ENCODE measurements at places on chromosomes 5 and 9. TPM values are rescaled to one million over a fixed set of nuclear protein-coding genes. Genes with fewer than 3 reads are reported as not detected.

DNA sequence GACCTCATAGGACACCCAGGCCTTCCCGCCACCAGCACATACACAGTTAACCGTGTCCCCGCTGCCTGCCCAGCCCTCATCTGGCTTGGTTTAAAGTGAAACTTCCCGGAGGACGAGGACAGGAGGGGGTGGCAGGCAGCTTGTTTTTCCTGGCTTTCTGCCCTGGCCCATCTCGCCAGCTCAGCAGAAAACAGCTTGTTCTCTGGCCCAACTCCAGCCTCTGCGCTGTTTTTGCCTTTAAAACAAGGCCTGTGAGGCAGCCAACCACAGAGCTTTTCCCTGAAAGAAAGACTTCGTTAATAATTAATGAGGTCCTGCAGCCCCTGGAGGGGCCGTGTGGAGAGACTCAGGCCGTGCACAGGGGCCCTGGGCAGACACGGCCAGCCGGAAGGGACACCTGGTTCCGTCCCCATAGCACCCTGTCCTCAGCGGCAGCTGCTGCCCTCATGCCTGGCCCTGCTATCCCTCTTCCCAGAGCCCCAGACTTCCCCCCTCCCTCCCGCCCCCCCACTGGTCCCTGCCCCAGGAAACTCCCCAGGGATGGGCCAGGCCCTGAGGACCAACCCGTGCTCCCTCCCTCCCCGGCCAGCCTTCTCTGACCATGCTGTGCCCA is 108.7 kb downstream of the RXRA start:
- no peak for DNase-seq

Gene ARID3C
- 0.24 TPM for total RNA-seq

DNA sequence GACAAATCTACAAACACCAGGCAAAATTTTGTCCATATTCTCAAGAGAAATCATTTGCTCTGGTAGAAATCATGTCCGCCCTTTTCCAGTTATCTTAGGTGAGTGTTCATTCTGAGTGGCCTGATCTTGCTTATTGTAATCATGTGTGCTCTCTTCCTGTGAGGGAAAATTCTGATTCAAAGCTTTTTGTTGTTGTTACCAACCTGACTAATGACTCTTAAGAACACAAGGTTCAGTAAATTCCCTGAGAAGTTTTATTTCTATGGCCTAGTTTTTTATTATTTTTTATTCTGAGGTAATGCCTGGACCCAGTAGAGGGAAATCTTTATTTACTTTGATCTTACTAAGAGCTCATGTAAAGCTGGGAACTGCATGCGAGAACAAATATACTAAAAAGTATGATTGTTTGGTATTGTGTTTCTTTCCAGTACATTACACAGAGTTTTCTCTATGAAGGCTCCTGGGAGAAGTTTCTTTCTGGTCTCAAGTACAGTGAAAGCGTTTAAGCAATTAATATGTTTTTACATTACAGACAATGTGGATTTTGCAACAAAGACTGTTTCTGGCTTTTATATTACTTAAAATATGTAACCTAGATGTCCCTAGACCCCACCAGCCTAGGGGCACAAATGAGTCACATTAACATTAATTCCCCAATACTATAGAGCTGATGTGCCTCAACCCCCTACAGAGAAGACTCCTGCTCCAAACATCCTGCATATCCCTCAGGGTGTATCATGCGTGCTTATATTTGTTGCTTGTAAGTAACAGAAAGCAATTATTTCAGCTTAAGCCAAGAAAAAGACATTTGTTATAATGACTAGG is 138.1 kb downstream of the TMEM167A start:
- no peak for DNase-seq

GRCh38 chr5:39505791-39506190 is 81.0 kb upstream of the DAB2 start:
- no peak for DNase-seq

DNA sequence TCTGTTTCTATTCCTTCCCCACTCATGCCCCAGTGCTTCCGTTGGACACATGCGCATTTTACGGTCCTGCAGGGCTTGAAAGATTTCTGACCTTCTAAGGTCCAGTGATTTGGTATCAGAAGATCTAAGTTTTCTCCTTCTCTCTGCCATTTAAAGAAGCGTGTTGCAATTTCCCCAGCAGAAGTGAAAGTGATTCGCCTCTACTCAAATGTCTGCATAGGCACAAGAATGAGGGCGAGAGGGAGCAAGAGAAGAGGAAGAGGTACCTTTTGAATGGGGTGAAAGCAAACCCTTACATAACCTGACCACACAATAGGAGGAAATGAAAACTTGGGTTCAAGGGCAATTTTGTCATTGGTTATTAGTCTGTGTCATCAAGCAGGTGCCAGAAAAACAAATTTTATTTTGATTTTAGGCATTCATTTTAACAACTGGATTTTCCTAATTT is 31.7 kb upstream of the NR3C1 start:
- DNase-seq = peak; percentile 77

DNA sequence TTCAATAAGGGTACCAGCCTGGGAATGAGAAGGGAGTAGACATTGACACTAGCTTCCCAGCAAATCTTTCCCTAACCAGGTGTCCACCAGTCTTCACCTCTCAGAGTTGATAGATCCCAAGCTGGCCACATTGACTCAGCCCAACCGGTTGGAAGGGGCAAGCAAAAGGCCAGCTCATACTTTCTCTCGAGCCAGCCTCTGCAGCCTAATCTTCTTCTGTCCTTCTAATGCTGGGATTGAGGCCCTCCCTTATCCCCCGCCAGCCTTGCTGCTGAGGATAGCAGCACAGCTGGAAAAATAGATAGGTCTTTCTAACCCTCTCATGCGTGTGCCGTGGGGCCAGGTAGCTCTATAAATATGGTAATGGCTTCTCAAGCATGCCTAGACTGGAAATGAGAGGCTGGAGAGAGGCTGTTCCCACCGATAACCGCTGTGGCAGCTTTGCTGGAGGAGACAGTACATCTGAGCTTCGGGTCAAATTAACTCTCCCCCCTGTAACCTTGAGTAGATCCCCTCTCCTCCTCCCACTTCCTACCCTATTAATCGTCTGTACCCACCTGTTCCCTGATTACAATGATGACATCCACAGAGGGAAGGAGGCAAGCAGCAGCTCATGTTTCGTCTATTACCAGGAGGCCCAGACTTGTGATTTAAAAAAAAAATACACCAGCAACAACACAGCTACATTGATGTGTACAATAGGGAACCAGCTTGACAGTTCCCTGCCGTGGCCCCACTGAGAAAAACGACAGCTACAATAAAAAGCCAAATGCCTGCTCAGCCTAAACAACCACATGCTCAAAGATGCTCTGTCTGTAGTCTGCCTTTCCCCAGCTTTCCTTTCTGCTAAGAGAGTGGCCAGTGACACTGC is 219.9 kb upstream of the BRINP1 start:
- no peak for DNase-seq

Gene SHISAL2B
- not detected for total RNA-seq

Gene ST6GALNAC4
- 33.0 TPM for total RNA-seq

Gene CDX1
- total RNA-seq = not detected

Gene SLC28A3
- total RNA-seq = not detected

Gene CYSRT1
- not detected for total RNA-seq

GRCh38 chr9:68536876-68537615 is 3.6 kb downstream of the TMEM252 start:
- DNase-seq = no peak

GRCh38 chr9:133371261-133371711 is 4.6 kb downstream of the SURF4 start:
- DNase-seq = peak; percentile 34

DNA sequence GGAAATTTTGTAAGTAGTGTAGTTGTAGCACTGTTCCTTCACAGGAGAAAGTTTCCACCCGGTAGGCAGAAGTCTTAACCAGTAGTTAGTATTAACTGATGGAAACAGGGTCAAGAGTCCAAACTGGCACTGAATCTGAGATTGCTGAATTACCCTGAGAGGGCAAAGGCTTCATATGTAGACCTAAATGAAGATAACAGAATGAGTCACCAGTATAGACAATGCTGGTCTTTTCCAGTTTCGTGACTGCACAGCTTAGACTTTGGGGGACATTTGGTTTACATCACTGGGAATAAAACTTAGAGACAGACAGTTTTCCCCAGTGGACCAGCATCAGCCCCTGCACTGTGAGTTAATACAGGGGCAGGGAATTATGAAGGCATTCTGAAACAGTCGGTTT is 60.5 kb downstream of the PCSK5 start:
- DNase-seq = no peak

Gene LHX3
- total RNA-seq = 0.38 TPM

Gene SNCAIP
- not detected for total RNA-seq

DNA sequence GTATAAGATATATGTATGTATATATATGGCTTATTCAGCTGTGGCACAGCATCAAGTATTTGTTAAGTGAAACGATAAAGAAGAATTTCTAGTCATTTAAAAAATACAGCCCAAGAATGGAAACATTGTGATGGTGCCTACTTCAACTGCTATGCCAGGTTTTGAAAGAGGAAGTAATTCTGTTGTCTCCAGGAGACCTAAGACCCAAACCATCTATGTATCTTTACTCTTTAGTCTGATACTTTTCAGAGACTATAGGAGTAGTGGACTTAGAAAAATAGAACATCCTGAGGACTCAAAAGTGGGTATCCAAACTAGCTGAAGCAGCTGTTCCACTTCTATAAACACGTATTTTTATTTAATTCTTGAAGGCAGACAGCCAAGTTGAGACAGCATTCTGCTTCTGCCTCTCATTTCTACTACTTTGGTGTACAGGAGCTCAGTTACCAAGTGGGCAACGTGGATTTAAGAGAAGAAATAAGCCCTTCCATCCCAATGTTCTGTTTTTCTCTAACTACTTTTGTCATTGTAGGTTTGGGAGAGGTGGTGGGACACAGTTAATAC is 110.7 kb downstream of the RPS23 start:
- no peak for DNase-seq

DNA sequence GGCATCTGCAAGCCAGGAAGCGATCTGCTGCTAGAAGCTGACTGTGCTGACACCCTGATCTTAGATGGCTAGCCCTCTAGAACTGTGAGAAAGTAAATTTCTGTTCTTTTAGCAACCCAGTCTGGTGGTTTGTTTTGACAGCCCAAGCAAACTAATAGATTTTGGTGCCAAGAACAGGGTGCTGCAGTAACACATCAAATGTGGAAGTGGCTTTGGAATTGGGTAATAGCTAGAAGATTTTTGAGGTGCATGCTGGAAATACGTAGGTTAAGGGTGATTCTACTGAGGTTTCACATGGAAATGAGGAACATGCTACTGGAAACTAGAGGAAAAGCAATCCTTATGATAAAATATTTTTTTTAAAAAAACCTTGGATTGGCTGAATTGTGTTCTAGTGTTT is 153.5 kb upstream of the SH3GL2 start:
- DNase-seq = no peak

Gene TAF11L5
- not detected for total RNA-seq

Gene RLN2
- 0.94 TPM for total RNA-seq

All from natural killer cell (primary cell).